Pons (tissue), 1 donor: ENCODE measurements at places on chromosomes 1 and 21.

GRCh38 chr1:153231785-153232184 is 14.4 kb downstream of the PRR9 start:
- no peak for DNase-seq

GRCh38 chr1:17564458-17565393 is 25.2 kb downstream of the ARHGEF10L start:
- peak; percentile 50 for DNase-seq

DNA sequence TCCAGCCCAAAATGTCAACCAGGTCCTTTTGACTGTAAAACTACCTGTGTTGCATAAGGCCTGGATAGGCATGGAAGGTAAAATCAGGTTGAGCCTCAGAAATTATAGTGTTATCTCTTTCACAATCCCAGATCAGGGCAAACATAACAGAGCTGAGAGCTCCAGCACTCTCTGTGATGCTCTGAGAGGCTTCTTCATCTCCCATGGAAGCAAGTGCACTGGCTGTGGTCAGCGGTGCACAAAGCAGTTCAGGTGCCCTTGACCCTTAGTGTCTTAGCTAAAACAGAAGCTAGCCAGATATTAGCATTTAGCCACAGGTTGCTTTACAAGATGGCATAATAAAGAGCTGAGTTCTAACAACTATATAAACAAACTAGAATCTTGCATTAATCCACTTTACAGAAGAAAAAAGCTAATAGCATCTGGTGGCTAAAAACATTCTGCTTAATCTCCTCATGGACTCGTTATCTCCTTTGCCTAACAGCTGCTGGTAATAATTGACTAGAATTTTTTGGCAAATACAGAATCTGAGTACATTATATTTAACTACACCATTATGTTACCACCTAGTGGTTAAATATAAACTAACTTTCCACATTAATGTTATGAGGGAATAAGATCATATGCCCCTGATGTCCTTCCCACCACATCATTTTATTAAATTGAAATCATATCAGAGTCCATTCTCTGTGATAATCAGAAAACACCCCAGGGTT is 25.6 kb upstream of the POGK start:
- no peak for DNase-seq

DNA sequence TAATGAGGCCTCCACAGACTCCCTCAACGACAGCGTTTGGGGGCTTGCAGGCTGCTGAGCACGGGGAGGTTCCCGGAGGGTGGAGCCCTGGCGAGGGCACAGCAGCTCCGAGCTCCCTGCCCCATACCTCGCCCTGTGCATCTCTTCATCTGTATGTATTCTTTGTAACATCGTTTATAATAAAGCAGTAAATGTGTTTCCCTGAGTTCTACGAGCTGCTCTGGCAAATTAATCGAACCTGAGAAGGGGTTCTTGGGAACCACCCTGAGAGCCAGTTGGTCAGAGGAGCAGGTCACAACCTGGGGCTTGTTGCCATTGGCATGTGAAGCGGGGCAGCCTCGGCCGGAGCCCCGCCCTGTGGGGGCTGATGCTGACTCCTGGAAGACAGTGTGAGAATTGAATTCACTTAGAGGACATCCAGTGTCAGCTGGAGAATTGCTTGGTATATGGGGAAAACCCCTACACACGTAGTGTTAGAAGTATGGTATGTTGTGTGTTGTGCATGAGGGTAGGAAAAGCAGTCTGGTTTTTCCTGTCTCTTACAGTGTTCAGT is 11.5 kb downstream of the SLC37A1 start:
- no peak for DNase-seq

DNA sequence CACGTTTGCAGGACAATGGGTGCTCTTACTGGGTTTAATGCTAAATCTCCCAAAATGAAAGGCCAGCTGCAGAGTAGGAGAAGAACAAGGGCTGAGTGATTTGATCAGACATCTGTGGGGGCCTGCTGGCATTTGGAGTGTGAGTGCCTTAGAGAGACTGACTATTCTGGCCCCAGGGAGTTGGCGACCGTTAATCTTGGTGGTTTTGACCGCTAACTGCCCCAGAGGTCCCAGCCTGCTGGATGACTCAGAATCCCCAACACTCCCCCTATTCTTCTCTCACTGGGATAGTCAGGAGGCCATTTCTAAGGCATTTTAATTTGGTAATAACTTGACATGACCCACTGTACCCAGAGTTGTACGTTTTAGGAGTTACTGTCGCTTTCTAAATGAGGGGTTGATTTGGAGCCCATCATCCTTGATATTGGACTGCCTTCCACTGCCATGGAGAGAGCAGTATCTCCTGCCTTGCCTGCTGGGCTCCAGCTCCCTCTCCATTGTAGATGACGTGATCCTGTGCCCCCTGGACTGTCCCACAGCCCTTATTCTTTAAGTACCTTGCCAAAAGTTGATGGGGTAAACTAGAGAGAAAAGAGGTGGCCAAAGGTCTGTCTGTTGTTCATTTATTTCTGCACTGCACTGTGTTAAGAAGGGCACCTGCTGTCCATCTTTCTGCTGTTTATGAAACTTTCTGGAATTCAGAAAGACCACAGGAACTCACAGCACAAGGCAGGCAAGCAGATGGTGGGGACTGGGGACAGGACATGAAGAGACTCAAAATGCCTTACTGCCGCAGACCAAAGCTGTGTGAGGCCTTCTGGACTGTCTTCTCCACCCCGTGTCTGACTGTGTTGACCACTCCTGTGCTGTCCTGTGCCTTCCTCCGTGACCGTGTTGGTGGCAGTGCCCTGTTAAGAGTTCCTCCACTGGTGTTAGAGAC is 98.2 kb upstream of the ARTN start:
- no peak for DNase-seq

GRCh38 chr1:205477121-205477758 is 21.4 kb upstream of the BLACAT1 start:
- no peak for DNase-seq

- DNase-seq = peak; percentile 25
Measured at GRCh38 chr1:247273013-247273412, 17.1 kb downstream of the VN1R5 start.
